ENCODE measurements at places on chromosomes 5 and 9.
A peak's percentile ranks its signal among the peaks of the same experiment; 100 is the strongest.

GRCh38 chr5:36422952-36423351 lies 121.2 kb upstream of the RANBP3L start:
- no peak for DNase-seq

DNA sequence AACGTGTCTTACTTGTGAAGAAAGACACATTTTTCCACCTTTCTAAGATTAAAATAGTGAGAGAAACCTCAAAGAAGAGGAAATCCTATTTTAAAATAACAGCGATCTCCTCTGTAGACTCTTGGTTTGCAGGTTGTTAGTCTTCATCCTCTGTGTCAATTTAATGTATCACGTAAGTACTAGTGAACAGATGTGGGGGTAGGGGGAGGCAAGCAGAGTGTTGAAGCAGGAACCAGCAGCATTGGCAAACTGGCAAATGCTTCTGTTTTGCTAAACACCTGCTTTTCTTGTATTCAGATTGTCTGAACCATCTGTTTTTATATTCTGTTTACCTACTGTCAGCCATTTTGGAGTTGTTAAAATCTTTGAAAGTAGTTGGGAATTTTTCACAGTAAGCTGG lies 159.3 kb upstream of the TLX3 start:
- no peak for DNase-seq

DNA sequence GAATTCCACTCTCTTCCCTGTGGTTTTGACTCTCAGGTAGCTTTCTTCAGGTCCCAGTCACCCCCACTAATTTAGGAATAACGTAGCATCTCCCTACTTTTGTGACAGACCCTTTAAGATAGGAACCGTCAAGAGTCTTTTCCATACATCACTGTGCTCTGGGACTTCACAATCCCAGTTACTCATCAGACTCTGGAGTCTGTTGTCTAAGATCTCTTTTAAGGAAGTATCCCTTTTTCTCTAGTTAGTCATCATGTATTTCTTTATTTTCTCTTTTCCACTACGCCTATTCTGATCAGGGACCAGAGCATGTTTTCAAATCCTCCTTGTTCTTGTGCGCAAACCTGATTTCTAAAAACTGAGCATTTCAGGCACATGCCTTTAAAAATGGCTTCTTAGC lies 143.0 kb downstream of the GOLPH3 start:
- no peak for DNase-seq

- DNase-seq, result no peak
These were observed 111.1 kb upstream of the KLF9 start for GRCh38 chr9:70525519-70525918.

DNA sequence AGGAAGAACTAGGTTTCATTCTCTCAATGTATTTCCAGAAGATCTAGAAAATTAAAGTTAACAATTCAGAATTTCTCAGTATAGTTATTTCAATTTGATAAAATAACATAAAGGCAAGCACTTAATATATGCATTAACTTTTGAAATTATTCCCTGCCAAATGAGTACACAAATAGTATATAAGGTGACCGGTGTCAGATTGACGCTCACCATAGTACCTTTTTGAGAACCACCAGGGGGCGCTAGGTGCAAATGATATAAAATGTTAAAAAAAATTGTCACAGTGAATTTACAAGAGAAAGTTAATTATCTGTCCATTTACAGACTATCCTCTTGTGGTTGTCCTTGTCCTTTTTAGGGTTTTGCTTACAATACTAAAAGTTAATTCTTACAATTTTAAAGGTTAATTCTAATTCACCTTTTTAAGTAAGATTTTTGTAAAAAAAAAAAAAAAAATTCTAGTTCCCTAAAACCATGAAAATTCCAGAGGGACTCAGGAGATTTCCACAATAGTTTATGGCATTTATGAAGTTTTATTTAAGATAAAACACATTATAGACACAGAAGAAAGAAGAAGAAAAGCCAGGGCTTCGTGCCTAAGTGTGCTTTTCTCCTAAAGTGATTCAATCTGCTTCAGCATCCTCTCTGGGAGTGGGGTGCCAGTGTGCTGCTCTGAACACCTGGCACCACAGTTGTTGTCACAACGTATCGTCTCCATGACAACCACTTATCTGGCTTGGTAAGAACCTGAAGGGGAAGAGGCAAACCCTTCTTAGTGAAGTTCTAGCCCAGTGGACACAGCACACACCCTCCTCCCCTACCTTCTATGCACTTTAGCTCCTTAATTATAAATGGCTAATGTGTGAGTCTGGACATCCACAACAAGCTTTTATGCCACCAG lies 1.7 kb downstream of the ADAMTS16 start:
- peak; percentile 53 for DNase-seq

DNA sequence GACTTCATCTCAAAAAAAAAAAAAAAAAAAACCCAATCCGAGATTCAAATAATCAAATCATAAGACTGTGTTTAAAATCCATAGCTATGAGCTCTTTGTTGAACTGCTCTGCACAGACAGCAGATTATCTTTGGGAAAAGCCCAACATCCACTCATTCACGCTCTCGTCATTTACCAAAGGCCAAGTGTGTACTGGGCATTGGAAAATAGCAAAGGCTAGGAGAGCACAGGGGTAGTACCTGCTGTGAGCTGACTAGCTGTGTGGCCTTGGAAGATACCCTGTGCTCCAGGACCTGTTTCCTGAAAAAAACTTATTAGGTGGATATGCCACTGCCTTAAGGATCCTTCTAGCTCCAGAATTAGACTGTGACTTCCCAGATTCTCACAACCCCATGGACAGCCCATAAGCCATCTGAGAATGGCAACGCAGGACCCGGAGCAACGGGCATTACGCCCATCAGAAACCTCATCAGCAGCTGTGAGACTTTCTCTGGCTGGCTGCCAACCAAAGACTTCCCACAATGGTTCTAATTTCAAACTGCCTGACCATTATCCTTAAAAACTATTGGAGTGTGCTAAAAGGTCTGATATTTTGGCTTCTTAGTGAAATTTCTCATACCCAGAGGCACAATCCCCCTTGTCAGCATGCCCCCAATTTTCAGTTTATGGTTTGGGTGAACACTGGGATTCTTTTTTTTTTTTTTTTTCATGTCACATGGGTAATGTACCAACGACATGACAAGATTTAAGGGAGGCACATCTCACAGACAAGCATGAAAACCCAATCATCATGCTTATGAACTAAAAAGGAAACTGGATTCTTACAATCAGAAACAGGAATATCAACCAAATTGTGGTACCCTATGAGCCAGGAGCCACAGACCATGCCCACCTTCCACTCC lies 16.8 kb downstream of the SERINC5 start:
- no peak for DNase-seq

DNA sequence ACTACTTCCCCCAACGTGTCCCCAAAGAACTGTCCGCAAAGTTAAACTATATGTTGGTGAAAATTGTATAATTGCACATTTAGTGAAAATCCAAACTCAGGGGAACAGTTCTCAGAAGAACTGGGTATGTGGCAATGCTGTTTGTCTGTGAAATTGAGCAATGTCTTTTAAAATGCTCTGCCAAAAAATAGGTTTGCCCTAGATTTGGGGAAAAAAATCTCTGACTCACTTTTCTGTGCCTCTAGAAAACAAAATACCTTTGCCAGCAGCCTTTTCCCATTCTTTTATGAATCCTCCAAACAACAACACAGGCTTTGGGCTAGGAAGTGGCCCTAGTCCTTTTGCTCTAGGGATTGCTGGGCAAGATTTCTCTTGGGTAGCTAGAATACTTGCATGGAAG lies 37.4 kb upstream of the ZNF608 start:
- DNase-seq, result no peak

GRCh38 chr9:32378496-32378895 lies 5.9 kb upstream of the ACO1 start:
- DNase-seq, result peak; percentile 79

DNA sequence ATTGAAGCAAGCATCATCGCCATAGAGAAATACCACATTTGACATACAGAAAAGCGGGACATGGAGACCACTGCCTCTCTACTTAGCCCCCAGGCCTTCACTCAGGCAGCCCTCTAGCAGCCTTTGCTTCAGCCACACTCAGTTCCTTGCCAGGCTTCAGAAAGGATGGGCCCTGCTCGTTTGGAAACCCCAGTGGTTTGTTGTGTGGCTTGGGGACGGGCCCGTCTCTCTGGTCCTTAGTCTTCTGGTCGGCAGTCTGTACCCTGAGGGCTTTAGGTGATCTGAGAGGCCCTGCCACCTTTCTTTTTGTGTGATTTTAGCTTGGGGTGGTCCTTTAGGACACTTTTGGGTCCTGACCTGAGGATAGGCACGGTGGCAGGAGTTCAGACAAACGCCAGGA lies 21.1 kb upstream of the ARSI start:
- no peak for DNase-seq

GRCh38 chr5:98258939-98259338 lies 514.5 kb upstream of the RGMB start:
- no peak for DNase-seq

GRCh38 chr5:135437796-135438560 lies 9.2 kb downstream of the DCANP1 start:
- DNase-seq, result no peak

DNA sequence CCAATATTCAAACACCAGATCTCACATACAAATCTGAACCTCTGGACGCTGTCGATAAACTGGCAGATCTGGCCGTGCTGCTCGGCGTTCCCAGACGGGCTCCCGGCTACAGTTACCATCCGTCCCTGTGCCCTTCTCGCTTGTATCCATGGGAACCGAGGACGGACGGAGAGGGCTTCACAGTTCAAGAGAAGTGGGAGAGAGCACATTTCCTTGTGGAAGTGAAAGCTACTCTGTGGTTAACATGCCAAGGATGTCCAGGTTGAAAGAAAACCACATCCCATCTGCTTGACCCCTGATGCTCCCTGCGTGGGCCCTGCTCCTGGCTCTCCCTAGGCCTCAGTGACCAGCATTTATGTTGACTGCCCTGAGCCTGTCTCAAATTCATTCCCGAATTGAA lies 6.3 kb upstream of the DBN1 start:
- DNase-seq, result no peak

GRCh38 chr5:128671943-128672342 lies 133.9 kb upstream of the FBN2 start:
- no peak for DNase-seq

DNA sequence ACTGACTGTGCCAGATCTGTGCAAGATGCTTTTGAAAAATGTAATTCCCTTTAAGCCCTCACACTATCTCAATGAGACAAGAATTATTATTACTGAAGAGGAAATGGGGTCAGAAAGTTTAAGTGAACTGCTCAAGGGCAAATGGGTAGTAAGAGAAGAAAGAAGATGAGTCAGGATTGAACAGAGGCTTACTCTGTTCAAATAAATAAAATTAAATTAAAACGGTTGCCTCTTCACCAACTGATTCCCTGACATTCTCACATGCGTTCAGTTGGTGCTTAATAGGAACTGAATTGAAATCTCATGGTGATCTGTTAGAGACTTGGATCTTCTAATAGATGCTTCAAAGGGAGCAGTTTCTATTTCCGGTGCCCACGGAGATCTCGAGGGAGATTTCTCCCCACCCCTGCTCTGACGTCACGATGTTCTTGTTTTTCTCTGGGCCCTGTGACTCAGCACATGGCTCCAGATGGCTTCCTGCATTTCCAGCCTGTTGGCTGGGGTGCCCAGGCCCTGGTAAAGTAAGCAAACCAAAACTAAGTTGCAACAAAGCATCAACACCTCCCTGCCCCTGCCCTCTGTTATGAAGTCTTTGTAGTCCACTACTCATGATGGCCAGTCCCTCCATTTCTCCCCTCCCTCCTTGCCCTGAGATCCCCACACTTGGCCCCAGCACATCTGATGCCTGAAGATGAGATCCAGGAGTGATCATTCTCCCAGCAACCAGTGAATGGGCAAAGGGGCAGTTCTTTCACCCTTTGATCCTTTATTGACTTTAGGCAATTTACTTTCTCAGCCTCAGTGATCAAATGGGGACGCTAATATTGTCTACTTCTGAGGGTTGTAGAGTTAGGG lies 106.1 kb upstream of the CPEB4 start:
- DNase-seq, result peak; percentile 74

DNA sequence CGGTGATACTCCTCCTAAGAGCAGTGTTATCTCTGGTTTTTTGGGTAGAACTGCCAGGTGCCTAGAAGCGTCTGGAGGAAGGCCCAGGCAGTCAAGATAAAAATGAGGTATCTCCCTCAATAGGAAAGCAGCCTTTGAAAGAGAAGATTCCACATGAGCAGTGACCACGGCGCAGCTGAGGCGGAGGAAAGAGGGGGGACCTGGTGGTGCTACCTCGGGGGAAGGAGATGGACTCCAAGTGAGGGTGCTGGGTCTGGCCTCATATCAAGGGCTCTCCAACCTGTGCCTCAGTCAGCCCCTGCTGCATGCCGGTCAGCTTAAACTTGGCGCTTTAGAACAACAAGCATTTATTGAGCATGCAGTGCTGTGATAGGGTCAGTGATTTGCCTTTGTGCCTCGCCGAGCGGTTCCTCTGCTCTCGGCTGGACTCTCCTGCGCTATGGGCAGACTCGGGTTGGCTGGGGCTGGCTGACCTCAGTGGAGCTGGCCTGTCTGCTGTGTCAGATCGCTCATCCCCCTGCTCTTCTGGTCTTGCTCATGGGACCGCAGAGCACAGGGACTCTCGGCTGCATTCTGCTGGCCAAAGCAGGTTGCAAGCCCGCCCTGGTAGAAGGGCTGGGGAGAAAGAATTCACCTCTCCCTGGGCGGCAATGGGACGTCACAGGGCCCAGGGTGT lies 121.1 kb upstream of the IRX4 start:
- DNase-seq, result no peak

DNA sequence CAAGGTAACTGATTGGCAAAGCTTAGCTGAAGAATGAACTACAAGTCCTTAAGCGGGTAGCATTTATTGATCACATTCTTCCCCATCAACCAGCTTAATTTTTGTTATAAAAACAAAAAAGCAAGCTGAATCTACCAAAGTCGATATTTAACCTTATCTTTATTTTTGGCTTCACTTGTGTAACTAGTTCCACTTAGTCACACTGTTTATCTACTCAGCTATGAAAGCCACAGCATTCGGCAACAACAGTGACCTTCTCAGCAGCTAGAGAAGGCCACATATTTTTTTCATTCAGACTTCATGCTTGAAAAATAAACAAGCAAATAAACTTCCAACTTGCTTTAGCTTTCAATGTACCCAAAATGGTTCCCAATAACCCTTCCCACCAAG lies 69.4 kb downstream of the KLHL3 start:
- DNase-seq, result no peak

DNA sequence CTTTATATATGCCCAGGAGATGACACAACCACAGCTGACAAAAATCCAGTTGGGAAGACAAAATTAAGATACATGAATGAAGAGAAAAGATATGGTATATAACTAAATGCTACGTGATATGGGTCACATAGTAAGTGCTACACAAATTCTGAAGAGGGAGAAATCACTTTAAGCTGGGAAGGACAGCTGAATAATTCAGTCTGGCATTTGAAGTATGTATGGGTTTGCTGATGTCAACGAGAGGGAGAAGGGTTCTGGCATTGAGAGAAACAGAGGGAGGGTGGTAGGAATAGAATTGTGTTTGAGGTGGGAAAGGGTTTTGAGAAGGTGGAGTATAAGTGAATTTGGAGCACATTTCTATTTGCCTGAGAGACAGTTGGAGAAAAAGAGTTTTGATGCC lies 6.7 kb upstream of the SLIT3 start:
- no peak for DNase-seq
